ENCODE measurements at places on chromosomes 13 and 19.

DNA sequence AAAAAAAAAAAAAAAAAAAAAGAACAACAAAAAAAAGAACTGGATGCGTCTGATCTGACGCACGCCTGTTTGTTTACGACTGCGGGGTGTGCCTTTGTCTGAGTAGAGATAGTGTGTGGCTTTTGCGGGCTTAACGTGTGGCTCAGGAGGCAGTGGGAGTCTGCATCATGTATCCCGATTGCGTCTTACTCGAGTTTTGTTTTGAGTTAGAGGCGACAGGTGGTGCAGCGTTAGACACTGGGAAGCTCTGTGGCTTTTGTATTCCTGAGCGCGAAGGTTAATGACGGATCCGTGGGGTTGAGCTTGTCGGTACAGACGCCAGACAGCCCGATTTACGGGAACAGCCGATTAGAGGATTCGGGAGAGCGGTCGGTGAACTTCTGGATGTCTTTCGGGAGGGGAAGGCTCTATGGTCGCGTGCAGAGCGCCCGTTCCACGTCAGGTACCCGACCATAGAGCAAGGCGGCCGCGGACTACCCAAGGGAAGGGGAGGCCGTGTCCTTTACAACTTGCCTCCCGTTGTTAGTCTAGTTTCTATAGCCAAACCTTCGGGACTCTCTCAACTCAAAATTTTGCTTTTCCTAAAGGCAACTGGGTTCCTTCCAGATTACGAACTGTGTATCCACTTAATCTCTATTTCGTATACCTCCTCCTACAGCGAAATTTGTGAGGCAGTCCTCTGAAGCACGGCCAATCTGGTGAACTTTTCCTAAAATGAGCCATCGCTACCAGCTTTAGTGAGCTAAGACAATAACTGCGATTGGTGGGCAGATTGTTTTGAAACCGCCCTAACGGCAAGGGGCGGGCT is 926 bp upstream of the HNRNPUL1 start:
- DNase-seq: no peak

DNA sequence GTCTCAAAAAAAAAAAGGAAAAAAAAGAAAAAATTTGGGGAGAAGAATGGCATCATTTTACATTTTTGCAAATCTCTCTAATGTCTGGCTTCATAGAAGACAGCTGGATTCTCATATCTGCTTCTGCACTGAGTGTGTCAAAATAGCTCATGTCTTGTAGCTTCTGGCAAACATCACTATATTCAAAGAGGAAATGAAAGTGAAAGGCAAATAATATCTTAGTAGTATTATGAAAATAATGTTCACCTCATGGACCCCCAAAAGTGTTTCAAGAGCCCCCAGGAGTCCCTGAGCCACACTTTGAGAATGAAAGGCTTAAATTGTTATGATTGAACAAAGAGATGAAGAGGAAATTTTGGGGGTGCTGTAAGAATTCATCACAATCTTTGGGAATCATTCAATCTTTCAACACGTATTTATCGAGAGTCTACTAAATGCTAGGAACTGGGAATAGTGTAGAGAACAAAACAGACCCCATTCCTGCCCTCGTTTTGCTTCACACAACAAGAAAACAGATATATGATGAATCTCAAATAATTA is 1.2 kb upstream of the SLC6A16 start:
- no peak for DNase-seq

- no peak for DNase-seq
These were observed 851 bp downstream of the FBXO46 start for GRCh38 chr19:45729800-45730290.

DNA sequence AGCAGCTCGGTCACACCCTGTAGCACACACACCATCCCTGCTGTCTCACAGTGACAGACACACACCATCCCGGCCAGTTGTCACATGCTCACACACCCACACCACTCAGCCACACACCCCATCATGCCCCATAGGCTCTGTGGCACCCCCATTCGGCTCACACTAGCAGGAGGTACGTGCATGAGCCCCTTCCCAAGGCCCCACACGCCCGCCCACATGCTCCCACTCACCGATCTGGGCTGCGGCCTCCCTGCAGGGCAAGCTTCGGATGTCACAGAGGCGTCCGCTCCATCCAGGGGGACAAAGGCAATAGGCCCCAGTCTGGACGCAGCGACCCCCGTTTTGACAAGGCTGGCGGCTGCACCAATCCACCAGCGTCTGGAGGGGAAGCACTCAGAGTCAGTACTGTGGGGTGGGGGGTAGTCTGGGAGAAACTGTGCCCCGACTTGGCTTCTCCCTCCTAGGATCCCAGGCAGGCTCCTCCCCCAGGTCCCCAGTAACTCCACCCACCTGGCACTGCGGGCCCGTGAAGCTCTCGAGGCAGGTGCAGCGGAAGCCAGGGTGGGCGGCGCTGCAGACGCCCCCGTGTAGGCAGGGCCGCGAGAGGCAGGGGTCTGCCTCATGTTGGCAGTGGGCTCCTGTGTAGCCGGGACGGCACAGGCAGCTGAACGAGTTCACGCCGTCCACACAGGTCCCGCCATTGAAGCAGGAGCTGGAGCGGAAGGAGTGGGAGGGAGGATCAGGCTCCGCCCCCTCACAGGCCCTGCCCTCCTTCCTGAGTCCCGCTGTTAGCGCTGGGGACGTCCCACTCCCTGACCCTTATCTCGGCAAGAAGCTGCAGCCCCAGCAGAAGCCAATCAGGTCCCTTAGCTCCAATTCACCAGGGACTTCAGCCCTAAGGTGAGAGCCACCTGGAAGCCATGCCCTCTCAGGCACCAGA is 20.1 kb downstream of the NOTCH3 start:
- no peak for DNase-seq

DNA sequence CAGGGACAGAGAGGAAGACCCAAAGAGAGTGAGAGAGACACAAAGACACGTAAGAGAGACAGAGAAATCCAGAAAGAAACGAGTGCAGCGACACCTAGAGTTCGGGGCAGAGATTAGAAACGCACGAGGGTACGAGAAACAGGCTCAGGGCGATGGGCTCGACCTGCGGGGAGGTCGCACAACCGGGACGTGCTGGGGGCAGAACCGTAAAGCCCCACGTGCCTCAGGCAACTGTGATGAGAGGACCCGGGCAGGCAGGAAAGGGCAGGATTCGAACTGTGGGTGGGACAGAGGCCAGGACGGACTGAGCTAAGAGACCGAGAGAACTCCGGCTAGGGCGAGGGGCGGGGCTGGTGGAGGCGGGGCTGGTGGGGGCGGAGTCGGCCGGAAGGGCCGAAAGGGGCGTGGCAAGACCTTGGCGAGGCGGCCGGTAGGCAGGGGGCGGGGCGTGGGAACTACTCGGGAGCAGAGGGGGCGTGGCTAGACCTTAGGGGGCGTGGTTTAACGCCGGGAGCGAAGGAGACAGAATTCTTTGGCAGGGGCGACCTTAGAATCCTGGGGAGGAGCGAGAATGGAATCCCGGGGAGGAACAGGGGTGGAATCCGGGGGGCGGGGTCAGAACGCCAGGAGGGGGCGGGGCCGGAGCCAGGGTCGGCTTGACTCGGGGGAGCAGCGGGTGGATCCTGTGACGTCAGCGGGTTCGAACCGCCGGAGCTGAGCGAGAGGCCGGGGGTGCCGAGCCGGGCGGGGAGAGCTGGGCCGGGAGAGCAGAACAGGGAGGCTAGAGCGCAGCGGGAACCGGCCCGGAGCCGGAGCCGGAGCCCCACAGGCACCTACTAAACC is at the start of gene NECTIN2:
NECTIN2 (plus strand) TSS at position 686 of the 843 bp plus-strand sequence. CDS start 229 bp downstream, outside the sequence.
- DNase-seq: peak; percentile 82
